ENCODE measurements at places on chromosomes 12 and 14.
A peak's percentile ranks its signal among the peaks of the same experiment; 100 is the strongest.

DNA sequence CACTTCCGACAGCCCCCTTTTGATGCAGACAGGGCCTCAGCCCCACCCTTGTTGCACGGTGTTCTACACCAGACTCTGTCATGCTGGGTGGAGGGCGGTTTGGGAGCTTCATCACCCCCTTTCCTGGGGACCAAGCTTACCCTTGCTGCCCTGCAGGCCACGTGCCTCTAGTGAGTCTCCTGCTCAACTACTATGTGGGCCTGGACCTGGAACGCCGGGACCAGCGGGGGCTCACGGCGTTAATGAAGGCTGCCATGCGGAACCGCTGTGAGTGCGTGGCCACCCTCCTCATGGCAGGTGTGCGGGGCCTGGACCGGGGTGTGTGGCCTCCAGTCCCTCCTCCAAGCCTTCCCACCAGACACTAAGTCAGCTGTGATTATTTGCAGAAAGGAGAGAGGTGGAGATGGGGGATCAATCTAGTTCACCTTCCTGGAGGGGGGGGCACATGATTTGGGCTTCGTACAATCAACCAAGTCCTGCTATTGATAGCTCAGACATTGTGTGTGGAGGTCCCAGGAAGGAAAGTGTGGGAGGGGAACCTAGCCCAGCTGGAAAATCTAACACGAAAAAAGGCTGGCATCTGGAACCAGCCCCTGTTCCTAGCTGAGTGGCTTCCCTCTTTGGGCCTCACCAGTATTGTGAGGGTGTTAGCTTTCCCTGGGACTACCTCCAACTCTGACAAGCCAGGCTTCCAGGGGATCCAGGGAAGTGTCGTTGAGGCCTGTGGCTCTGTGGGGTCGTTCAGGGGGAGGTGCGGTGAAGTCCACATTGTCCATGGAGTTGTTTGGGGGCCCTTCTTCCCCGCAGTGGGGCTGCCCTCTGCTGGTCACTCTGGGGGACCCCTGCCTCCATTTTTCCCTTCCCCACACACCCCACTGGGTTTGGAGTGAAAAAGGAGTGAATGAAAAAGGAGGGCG lies 1.6 kb downstream of the ANKRD33 start:
- no peak for DNase-seq

DNA sequence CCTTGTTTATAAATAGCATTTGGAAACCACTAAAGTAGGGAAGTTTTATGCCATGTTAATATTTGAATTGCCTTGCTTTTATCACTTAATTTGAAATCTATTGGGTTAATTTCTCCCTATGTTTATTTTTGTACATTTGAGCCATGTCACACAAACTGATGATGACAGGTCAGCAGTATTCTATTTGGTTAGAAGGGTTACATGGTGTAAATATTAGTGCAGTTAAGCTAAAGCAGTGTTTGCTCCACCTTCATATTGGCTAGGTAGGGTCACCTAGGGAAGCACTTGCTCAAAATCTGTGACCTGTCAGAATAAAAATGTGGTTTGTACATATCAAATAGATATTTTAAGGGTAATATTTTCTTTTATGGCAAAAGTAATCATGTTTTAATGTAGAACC lies 4.4 kb downstream of the RAN start:
- DNase-seq: no peak

GRCh38 chr14:93984987-93985410 lies 8.6 kb upstream of the ASB2 start:
- DNase-seq: no peak

DNA sequence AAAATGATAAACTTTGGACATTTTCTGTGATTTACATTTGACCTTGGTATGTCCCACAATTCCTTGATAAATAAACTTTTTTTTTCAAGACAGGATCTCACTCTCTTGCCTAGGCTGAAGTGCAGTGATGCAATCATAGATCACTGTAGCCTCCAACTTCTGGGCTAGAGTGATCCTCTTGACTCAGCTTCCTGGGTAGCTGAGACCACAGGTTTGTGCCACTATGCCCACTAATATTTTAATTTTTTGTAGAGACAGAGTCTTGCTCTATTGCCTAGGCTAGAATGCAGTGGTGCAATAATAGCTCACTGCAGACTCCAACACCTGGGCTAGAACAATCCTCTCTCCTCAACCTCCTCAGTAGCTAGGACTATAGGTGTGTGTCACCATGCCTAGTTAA lies 79.1 kb upstream of the PTGDR start:
- DNase-seq: no peak

- DNase-seq: no peak
These were observed 112.4 kb downstream of the BCL11B start for GRCh38 chr14:99159341-99160340.

DNA sequence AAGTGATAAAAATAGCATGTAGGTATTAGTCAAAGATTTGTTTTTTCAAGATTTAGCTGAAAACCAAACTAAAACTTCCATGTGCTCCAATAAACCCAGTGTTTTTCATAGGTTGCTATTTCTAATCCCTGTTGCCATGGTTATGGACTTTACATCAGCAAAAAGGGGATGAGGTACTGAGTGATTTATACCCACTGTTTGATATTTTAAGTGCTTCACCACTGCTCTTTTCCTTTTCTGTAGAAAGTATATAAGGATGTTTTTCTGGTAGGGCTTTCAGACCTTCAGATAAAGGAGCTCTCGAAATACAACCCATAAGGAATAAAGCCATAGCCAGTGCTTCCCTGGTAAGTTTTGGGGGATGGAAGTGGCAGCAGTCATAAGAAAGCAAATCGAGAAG lies at the start of gene OTOGL:
OTOGL (plus strand) TSS at position 279 of the 400 bp plus-strand sequence. CDS start 109,895 bp downstream, outside the sequence.
- DNase-seq: no peak

GRCh38 chr12:87369161-87369560 lies 660.0 kb downstream of the C12orf50 start:
- no peak for DNase-seq

- peak; percentile 64 for DNase-seq
These were observed 54.3 kb upstream of the SRSF5 start for GRCh38 chr14:69712599-69713088.

DNA sequence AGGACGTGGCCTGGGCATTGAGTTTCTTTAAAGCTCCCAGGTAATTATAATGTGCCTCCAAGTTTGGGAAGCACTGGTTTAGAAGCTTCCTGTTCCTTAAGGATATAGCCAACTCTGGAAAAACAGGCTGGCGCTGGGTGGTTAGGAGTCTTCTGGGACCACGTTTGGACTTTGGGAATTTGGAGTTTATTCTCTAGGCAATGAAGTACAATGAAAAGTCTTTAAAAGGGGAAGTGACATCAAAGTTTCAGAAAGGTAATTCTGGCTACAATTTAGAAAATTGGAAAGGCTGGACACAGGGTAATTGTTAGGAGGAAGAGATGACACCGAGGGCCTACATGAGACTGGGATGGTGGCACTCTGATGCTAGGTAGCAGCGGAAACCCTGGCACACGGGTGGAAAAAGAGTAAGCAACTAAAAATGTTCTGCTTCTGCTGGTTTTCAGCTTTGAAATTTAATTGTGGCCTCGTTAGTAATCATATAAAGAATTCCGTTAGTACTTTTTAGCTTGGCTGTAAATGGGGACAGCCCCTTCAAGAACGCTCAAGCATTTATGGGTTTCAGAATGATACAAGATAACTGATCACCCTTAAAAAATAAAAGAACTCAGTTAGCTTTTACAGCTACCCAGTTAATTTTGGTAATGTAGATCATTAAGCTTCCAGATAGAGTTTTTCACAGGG lies 12.7 kb upstream of the DCP1B start:
- DNase-seq: no peak

DNA sequence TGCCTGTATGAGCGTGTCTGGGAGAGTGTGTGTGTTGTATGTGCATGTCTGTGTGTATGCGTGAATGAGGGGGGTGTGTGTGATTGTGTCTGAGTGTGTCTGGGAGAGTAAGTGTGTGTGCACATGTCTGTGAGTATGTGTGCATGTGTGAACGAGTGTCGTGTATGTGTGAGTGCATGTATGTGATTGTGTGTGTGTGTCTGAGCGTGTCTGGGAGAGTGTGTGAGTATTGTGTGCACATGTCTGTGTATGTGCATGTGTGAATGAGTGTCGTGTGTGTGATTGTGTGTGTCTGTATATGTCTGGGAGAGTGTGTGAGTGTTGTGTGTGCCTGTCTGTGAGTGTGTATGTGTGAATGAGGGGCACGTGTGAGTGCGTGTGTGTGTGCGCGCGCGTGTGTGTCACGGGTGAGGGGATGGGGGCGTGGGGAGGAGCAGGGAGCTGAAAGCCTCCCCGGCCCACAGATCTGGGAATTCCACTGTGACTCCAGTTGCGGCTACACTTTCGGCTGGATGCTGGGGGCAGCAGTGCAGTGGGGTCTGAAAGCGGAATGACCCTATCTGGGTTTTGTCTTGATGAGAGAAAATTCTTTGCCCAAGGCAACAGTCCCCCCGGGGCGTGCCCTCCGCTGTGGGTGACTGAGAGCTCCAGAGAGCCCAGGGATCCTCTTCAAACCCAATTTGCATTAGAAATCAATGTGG lies 138.1 kb upstream of the MED13L start:
- no peak for DNase-seq

GRCh38 chr12:54337854-54338650 lies 13.1 kb downstream of the COPZ1 start:
- DNase-seq: no peak
